ENCODE measurements at places on chromosomes 4 and X.

DNA sequence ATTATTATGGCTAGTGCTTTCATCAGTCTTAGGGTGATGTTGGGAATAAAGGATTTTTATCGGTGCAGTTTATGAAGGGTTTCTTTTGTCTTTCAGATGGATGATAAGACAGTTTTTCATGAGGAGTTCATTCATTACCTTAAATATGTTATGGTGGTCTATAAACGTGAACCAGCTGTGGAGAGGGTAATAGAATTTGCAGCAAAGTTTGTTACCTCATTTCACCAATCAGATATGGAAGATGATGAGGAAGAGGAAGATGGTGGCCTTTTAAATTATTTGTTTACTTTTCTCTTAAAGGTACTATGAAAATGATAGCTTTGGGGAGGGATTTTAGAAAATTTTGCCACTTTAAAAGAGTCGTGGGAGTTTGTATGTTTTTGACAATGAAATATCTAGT, 1.3 kb downstream of the NCAPG start:
- no peak for DNase-seq

GRCh38 chr4:173334891-173335752, 964 bp upstream of the HMGB2 start:
- peak; percentile 78 for DNase-seq

GRCh38 chrX:3181846-3182245, 140.6 kb downstream of the ARSF start:
- DNase-seq: no peak

DNA sequence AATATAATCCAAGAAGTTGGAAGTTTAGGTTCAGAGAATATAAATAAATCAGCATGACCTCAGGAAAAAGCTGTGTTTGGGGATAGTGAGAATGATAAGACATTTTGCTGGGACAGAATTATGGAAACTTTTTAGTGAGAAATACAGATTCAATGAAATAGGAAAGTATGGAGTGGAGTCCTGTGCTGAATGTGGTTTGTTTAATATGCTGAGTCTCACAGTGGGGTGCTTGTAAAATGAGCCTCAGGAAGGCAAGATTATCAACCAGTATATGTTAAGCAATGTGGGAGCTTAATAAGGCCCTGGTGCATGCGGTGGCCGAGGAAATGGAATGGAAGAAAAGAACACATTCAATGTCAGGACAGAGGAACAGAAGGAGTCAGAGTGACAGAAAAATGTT, 1554.7 kb upstream of the TENM3 start:
- DNase-seq: peak; percentile 89

Measured in SK-N-MC (cell line).